ENCODE measurements at places on chromosomes 1 and 21.
A peak's percentile ranks its signal among the peaks of the same experiment; 100 is the strongest.

GRCh38 chr1:201753492-201753891, 75.5 kb upstream of the IPO9 start:
- no peak for DNase-seq

GRCh38 chr1:34156739-34157138, 8.3 kb downstream of the CSMD2 start:
- DNase-seq: no peak

DNA sequence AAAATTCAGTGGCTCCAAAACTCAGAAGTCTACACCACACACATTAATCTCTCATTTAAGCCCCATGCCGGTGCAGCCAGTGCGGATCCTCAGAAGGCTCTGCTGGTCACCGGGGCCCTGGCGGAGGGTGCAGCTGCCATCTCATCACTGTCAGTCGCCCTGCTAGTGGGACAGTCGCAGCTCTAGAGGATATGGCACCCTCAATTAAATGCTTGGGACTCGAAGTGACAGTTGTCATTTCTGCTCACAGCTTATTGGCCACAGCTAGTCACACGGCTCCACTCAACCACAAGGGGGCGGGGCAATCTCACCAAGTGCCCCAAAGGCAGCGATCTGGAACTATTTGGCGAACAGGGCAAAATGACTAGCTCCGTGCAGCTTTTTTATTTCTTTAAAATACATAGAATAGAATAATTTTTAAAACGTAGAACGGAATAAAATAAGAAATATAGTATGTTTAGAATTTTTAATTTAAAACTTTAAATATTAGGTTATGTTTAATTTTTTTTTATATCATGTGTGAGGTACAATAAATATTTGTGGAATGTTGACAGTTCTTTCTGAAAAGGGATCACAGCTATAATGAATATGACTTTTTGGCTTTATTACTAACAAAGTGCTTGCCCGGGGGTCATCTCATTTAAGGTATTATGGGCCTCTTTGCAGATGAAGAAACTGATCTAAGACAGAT, 8.0 kb upstream of the MAN1C1 start:
- peak; percentile 73 for DNase-seq

- peak; percentile 17 for DNase-seq
These were observed 120.8 kb upstream of the RRP15 start for GRCh38 chr1:218164111-218164929.
